ENCODE measurements at places on chromosomes 4 and X.

GRCh38 chr4:138953961-138954371, 61.6 kb upstream of the NOCT start:
- DNase-seq, result no peak

GRCh38 chr4:66062044-66062443, 391.8 kb upstream of the EPHA5 start:
- no peak for DNase-seq

DNA sequence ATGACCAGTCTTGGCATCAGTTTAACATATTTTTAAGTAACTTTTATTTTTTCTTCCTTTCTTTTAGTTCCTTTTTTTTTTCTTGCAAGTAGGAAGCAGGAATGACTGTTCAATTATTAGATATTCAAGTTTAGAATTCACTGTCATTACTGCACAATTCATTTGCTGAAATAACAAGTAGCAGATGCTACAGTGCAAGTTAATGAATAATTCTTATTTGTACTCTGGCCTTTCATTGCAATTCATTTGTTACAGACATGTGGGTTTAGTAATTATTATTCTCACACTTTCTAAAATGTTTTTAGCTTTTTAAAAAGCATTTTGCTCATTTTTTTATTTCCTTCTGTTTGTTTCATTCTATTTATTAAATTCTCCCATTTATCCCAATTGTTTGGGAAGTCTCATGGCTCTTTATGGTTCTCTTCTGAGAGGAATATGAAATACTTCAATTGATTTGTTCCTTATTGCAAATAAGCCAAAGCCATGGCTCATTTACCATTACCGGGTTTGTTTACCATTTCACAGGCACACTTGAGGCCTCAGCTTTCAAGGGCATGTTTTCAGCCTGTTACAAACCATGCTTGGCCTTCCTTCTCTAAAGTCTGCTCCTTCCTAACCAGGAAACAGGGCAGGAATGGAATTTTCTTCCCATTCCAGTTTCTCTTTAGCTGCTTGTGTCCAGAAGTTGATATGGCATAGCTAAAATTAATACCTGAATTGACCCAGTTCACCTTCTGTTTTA, 4.6 kb upstream of the DCAF4L1 start:
- no peak for DNase-seq

- no peak for DNase-seq
These were observed 183.7 kb downstream of the NR3C2 start for GRCh38 chr4:148258535-148258934.

- DNase-seq, result no peak
These were observed 659.7 kb downstream of the NLGN4X start for GRCh38 chrX:5568934-5569333.

- DNase-seq, result no peak
These were observed 386.9 kb upstream of the MAOA start for GRCh38 chrX:43269201-43269600.

DNA sequence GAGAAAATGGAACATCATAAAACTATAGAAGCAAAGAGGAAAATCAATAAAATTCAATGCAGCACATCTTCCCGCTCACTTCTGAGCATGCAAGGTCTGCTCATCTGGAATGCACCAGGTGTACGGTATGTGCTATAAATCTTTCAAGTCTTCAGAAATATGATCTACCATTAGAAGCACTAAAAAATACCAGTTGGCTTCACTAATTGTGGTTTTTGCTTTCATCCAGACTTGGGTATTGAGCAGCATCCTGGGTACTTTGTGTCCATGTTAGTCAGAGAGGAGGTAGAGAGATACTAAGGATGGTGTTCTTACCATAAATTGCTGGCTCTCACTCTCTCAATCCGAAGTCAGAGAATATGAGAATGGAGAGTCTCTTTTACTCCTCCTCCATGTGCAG, 477.1 kb downstream of the PPARGC1A start:
- no peak for DNase-seq

- no peak for DNase-seq
These were observed 10.8 kb downstream of the PLAC1 start for GRCh38 chrX:134647477-134647877.

GRCh38 chr4:95190751-95191436, 357.9 kb downstream of the UNC5C start:
- DNase-seq, result no peak

GRCh38 chr4:6250235-6250983, 19.2 kb upstream of the WFS1 start:
- DNase-seq, result peak; percentile 76

DNA sequence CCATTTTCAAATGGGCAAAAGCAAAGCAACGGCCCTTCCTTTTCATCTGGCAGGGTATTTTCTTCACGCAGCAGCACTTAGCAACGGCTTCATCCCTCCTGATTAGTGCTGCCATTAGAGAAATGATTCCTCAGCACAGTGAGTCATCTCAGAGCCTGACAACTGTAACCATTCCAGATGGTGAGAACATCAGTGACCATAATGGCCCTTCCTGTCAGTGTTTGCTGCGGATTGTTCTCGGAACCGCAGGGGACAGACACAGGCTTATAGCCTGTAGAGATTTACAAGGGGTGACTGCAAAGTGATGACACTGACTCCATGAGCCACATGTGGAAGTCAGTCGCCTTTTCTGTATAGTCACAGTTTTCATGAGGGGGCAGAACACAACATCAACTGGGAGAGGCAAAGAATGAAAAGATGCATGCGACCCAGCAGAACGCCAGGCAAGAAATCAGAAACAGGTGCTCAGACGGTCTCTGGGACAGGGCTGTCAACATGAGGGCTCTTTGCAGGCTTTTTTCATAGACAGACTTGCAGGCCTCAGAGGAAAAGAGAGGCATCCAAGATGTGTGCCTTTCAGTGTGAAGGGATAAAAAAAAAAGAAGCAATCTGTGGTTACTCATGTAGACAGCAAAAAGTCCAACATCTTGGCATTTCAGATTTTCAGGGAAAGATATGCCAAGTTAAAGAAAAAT, 69.9 kb upstream of the FBXW7 start:
- DNase-seq, result no peak

- DNase-seq, result no peak
These were observed 37.1 kb upstream of the IRAK1 start for GRCh38 chrX:154056770-154057241.

DNA sequence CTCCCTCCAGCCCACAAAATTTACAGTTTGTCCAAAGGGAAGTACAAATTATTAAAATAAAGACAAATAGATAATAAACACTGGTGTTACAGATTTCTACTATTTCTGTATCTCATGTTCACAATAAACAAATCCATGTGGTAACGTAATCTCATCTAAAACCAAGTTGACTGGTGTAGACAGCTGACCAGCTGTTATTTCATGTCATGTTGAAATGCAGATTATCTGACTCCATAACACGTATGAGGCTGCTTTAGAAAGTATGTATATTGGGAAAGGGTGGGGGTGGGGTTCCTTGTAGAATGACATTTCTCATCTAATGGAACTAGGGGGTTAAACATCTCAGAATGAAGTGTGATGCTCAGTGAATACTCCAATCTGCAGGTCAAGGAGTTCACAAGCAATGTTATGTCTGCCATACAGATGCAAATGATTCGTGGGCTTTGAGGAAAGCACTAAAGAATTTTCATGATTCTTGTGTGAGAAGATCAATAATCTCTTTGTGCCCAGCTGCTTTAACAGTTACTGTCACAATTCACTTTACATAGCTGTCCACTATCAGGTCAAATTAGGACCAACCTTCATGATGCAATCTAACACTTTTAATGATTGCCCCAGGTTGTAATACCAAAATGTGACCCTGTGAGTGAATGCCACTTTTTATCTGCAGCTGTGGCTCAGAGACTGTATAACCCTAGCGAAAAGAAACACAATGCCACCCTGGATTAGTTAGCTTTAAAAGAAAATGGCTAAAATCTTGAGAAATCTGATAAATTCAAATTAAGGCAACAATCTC, 114.0 kb downstream of the ENOX2 start:
- no peak for DNase-seq

- no peak for DNase-seq
These were observed 19.6 kb downstream of the ATP2B3 start for GRCh38 chrX:153537080-153537479.

DNA sequence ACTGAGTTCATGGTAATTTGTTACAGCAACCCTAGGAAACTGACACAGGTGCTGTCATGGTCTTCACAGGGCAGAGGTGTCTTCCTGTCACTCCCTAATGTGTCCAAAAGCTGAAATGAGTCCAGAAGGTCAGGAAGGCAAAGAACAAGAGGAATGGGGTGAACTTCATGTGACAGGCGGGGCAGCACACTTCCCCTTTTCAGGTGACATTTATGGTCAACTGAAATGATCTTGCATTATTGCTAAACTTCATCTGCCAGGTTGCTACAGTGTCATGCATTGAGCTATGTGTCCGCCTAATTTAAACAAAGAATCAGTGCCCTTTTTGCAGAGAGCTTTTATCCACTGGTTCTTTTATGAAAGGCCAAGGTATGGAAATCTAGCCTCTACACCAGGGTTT, 15.9 kb upstream of the CCDC149 start:
- DNase-seq, result no peak

DNA sequence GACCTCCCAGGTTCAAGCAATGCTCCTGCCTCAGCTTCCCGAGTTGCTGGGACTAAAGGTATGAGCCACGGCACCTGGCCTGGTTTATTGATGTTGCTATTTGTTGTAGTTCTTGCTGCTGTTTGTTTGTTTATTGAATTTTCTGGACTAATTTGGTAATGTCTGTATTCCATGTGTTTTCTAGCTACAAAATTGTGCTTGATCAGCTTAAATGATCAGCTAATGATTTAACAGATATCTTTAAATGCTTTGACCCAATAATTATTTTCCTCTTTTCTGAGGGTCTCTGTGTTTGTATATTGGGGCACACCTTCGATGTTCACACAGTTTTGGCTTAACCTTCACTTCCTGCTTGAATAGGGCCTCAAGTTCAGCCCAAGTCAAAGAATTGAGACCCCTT, 488.1 kb upstream of the HTR2C start:
- DNase-seq, result no peak

DNA sequence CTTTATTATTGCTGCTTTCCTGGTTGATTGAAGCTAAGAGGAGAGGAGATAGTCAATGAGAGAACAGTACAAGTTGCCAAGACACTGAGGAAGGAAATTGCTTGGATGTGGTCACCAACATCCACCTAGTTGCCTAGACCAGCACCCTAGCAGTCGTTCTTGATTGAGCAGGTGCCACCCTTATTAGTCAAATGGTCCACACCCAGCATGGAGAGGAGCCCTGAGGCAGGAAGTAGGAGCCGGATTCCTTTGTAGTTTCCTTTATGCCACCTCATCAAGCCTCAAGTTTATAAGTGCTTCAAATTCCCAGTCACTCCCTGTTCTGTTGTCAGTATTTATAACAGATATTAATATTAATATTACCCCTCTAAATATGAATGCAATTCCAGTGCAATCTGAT, 19.1 kb downstream of the PAGE2 start:
- no peak for DNase-seq

DNA sequence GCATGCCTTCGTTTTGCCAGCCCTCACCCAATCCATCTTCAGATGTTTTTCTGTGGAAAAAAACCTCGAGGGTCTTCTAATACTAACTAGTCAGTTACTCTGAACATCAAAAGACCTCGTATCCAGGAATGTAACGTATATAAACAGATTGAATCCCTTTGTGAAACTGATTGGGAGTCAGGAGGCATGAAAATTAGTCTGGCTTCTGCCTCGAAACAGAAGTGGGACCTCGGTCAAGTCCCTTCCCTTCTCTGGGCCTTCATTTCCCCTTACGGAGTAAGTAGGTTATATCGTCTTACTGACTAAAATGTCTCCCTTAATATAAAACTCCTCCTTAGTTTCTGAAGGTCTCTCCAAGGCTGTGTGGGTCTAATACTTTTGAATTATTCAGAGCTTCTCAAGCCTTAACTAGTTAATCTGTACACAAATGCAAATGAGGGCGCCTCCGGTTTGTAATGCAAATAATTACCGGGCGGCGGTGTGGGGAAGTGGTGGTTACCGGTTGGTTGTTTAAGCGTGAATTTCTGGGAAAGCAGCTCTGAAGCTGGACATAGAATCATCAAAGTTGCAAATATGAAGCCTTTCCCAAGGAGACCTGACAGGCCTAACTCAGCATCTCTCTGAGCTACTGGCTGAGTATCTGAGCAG, 11.4 kb upstream of the NKRF start:
- DNase-seq, result no peak

DNA sequence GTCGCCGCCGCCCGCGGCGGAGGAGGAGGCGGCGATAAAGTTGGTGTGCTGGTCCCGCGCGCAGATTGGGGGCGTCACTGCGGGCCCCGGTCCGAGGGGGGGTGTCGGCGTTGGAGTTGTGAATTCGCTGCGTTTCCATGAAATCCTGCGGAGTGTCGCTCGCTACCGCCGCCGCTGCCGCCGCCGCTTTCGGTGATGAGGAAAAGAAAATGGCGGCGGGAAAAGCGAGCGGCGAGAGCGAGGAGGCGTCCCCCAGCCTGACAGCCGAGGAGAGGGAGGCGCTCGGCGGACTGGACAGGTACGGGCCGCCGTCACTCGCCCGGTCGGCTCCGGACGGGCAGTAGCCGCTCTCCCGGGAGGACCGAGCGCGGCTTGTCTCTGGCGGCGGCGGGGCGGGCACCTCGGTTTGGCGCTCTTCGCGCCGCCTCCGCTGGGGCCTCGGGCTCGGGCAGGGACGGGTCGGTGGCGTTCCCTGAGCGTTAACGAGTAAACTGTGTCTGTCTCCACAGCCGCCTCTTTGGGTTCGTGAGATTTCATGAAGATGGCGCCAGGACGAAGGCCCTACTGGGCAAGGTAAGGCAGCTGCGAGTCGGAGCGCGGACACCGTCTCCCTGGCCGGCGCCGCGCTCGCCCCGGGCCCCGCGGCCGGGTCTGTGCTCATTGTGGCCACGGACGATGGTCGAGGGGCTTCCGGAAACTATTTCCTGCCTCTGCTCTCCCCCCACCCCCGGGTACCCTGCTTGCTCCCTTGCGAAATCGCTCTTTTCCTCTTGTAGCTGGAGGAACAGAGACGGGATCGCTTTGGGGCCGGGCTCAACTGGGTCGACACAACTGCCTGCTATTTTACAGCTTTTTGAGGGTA, 658 bp downstream of the KDM6A start:
- peak; percentile 14 for DNase-seq

DNA sequence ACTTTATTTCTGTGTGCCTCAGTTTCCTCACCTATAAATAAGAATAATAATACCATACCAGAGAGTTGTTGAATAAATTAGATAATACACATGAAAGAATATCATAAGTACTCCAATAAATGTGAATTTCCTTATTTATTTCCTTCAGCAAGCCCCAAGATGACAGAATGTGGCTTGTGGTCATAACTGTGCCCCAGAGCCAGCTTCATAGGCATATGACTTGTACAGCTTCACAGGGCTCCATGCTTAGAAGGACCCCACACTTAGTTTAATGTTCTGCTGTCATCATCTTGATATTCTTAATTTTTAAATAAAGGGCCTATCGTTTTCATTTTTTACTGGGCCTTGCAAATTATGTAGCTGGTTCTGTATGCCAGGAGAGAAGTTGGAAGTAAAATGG, 25.3 kb downstream of the VSIG4 start:
- DNase-seq, result no peak

- DNase-seq, result no peak
These were observed 8.0 kb downstream of the HERC3 start for GRCh38 chr4:88600176-88600838.

- no peak for DNase-seq
These were observed 53.8 kb downstream of the SPRY1 start for GRCh38 chr4:123450393-123450792.

Measured in iPS-NIHi11 (cell line).